ENCODE measurements at places on chromosomes 4 and X.
A peak's percentile ranks its signal among the peaks of the same experiment; 100 is the strongest.

GRCh38 chr4:150782311-150782710 lies 200.4 kb downstream of the MAB21L2 start:
- peak; percentile 46 for DNase-seq

- no peak for DNase-seq
These were observed 134.0 kb downstream of the ANXA5 start for GRCh38 chr4:121562811-121563210.

DNA sequence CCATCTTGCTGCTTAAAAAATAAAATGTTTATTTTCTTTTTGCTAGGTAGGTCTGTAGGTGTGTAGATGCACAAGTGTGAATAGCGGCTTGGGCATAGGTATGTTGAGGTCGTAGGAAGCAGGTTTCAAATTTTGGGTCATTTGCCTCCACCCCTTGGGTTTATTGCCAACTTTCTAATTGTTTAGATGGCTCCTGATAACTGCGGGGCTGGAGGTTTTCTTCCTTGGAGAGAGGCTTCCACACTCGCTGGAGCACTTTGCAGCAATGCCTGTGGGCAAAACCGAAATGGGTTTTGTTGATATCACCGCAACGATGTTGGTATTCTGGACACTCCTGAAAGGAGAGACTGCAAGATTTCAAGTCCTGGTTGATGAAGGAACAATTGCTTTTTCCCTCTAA lies 3.9 kb upstream of the POU4F2 start:
- no peak for DNase-seq

- DNase-seq, result no peak
These were observed 126.0 kb downstream of the GRIA3 start for GRCh38 chrX:123310112-123310511.

GRCh38 chr4:1323635-1324442 lies 23.2 kb upstream of the UVSSA start:
- peak; percentile 95 for DNase-seq

- DNase-seq, result no peak
These were observed 92.7 kb downstream of the SYNPO2 start for GRCh38 chr4:118981171-118981838.

DNA sequence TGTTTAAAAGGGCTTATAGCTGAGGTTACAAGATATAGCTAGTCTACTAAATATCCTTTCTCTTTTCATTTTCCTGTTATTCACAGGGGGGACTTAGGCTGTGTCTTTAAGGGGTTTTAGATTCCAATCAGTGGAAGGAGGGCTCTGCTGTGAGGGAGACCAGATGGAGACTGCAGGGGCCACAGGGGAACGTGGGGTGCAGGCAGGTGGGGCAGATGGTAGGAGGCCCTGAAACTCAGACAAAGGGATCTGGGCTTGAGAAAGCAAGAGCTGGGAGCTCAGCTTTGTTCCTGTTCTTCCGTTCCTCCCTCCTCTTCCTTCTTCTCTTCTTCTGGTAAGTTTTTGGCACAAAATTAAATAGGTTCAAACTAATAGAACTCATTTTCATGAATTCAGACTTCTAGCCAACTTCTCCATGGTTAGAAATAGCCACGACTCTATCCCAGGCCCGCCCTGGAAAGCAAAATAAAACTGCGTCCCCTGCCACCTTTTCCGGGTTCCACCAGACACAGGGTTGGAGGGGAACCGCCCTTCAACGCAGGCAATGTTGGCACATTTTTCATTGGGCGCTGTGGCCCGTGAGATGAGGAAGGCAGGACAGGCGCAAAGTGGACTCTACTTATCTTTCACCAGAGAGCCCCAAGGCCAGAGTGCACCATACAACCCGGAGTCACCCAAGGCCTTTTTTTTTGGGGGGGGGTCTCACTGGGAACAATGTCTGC lies 3.5 kb upstream of the TMSB4X start:
- no peak for DNase-seq

DNA sequence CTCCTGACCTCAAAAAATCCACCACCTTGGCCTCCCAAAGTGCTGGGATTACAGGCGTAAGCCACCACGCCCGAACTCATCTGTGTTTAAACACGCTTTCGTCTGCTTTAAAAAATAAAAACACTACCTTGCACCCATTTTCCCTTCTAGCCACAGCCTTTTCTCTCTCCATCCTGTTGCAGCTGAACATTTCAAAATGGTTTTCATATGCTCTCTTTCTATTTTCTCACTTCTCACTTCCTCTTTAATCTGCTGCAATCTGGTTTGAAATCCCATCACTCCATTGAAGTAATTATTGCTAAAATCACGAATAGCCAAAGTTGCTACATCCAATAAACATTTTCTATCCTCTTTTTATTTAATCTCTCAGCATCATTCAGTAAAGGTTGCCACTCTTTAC lies 70.0 kb downstream of the DCHS2 start:
- no peak for DNase-seq

DNA sequence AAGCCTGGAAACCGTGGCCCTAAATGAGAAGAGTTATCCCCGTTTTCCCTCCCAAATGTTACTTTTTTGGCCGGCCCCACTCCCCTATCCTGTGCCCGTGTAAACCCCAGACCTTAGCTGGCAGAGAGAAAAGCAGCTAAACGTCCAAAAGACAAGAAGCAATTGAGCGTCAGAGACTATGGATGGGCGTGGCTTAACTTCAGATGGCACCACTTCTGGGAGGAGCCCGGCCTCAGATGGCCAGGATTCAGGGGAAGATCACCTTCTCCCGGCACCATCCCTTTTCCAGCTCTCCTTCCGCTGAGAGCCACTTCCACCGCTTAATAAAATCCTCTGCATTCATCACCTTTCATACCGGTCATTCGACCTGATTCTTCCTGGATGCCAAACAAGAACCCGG lies 350.1 kb upstream of the PCDH7 start:
- no peak for DNase-seq

DNA sequence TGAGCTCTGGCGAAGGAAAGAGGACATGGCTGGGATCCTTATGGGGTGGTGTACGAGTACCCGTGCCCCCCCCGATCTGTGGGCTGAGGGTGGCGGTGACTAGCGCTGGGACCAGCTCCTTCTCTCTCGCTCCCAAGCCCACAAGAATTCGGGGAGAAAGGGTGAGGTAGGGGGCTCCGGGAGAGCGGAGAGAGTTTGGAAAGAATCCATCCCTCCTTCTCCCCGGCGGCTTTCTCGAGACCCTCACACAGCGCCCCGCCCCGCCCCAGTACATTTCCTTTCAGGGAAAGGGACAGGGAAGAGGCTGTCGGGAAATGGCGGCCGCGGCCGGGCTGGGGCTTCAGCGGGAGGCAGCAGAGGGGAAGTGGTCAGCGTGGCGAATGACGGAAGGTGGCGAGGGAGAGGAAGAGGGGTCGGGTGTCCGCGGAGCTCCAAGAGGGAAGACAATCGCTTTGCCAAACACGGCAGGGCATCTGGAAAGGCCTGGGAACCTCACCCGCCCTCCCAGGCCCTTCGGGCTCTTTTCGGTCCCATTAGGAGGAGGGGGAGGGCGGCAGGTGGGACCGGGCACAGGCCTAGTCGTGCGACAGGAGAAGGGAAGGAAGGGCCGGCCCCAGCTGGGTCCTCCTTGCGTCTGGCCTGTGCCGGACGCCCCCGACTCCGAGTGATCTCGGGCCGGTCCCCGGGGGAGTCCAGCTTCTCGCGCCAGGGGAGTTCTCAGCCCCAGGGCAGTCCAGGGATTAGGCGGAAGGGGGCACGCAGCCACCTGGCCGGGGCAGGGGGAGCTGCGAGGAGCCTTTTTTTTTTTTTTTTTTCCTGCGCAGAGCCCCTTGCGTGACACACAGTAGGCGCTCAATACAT lies 10.2 kb downstream of the HNRNPH2 start:
- DNase-seq, result peak; percentile 43

GRCh38 chrX:105910563-105911105 lies 88.3 kb downstream of the NRK start:
- no peak for DNase-seq

DNA sequence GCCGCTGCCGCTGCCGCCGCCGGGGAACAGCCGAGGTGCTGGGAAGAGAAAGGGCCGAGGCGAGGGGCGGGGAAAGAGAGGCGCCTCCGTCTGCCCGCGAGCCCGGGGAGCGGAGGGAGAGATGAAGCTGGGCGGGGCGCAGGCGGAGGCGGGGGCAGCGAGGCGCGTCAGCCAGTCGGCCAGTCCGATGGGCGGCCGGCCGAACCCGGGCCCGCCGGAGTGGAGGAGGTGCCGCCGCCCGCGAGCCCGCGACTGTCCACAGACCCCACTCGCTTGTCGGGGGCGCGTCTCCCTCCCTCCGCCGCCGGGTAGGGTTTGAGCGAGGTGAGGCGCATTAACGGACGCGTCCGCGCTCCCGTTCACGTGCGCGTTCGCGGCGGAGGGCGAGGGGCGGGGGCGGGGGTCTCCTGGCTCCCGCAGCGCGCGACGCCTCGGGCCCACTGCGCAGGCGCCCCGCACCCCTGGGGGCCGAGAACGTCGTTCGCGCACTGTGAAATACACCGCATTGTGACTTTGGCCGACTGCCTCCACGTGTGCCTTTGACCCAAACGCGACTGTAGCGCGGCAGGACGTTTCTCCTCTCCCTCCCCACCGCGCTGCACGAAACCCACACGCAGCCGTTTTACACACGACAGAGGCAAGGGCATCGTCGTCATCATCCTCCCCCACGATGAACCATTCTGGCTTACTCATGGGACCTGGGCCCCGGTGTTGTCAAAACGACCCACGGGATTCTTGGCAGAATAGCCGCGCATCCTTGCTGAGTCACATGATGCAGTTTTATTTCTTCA lies at the start of gene NUDT11:
Gene NUDT11, minus strand, starts transcription at position 92 of the 791 bp plus-strand sequence. CDS start 148 bp downstream, outside the sequence.
- DNase-seq, result peak; percentile 60

DNA sequence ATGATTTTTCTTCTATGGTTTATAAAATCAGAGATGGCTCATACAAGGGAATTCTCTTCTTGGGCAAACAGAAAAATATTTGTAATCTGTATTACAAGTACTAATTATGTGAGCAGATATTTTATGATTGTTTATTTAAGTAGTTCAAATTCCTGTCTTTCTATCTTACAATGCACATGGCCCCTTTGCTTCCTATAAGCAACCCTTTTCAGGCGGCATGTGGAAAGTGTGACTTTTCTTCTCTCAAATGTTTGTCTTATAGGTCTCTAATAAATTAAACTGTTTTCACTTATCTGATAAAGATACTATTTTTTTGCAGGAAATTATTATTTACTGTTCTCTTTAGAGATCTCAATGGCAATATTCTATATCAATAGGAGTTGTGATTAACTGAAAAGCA lies 259.3 kb upstream of the MAGEB18 start:
- DNase-seq, result no peak
